ENCODE measurements at places on chromosomes 7 and 10.

DNA sequence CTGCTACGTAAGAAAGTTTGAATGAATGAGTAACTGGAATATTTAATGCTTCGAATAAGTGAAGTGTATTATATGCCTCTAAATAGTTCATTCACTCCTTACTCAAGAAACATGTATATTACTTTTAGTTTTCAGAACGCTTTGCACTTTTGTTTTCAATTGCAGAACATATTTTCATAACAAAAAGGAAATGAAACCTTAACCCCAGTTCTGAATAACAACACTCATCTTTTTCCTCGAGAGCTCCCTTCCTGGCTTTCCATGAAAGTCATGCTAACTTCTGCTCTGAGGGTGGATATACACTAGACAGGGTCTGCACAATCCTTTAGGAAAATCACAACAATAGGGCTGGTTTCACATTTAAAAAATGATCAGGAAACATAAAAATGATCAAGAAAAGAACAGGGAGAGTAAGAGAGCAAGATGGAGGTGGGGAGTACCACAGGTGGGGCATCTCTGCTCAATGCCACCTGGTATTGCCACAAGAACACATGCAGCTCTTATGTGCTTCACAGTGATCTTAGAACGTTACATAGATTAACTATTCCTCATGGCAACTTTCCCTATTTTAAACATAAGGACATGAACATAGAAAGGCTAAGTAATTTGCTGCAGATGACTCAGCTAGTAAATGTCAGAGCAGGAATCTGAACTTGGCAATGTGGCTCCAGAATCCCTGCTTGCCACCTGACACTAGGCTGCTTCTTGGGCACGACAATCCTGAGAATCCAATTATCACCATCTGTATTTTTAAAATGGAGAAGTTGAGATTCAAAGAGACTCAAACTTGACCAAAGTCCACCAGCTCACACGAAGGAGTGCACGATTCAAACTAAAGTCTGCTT is 219.5 kb upstream of the AOAH start:
- no peak for DNase-seq

GRCh38 chr7:24754906-24755506 is 2.3 kb downstream of the GSDME start:
- no peak for DNase-seq

GRCh38 chr10:105207476-105207995 is 566.4 kb downstream of the SORCS3 start:
- no peak for DNase-seq

- DNase-seq = no peak
Observed at GRCh38 chr10:28317760-28318159, 14.9 kb upstream of the MPP7 start.

- no peak for DNase-seq
Observed at GRCh38 chr7:94414481-94414880, 19.8 kb downstream of the COL1A2 start.

DNA sequence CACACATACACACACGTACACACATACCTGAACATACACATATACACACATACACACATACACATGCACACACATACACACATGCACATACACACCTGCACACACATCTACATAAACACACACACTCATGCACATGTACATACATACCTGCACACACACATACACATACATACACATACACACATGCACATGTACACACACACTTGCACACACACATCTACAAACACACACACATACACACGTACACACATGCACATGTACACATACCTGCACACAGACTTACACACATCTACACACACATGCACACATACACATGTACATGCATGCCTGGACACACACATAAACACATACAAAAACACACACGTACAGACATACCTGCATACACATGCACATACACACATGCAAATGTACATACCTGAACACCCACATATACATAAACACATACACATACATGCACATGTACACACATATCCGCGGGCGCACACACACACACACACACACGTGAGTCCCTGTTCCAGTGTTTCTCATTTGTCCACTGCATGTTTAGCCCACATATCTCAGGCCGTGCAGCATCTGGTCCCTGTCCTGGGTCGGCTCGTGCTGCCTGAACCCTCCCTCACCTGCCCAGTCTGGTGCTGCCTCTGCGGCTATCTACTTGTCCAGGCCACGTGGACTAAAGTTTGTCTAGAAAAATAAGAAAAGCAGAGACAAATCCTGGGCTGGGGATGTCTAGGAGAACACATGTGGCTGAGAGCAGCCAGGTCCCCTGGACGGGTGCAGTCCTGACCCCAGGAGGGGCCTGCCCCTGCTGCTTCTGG is 238.7 kb downstream of the TCERG1L start:
- DNase-seq = no peak

DNA sequence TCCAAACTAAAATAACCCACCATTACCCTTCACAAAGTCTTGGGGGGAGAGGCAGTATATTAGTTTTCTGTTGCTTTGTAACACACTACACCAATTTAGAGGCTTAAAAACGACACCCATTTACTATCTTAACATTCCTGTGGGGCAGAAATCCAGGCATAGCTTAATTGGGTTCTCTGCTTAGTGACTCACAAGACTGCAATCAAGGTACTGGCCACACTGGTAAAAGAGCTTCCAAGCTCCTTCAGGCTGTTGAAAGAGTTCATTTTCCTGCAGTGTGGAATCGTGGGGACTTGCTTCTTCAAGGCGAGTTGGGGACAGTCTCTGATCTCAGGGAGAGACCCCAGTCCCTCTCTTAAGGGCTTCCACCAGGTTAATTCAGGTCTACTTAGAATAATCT is 139.1 kb downstream of the XPNPEP1 start:
- no peak for DNase-seq

DNA sequence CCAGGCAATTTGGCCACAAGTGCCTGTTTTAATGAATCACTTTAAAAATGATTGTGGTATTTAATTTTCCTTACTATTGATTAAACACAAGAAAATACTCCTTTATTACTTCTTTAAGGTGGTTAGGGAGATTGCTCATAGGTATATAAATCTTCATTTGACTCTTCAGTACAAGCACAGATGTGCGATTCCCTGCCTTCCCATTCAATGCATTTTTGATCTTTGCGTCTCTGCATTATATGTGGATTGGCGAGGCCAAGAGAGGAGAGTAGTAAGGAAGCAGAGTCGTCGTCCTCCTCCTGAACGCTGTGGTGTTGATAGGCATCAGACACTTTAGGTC is 683.7 kb downstream of the LRMDA start:
- DNase-seq = no peak

DNA sequence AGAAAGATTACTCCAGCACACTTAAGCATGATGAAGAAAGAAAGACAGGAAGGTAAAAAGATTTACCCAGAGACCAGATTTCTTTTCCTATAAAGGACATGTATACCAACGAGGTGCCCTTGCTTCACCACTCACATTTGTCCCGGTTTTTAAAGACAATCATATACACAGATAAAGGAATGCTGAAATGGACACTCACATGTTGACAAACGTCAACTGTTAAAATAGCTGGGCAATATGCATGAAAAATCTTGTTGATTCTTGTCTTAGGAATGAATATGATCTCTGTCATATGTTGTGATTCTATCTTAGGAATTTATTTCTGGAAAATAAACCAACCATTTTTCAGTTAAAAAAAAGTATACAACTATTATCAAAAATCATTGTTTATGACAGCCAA is 158.2 kb downstream of the SRPK2 start:
- DNase-seq = no peak

GRCh38 chr7:86391813-86392212 is 251.9 kb upstream of the GRM3 start:
- no peak for DNase-seq

DNA sequence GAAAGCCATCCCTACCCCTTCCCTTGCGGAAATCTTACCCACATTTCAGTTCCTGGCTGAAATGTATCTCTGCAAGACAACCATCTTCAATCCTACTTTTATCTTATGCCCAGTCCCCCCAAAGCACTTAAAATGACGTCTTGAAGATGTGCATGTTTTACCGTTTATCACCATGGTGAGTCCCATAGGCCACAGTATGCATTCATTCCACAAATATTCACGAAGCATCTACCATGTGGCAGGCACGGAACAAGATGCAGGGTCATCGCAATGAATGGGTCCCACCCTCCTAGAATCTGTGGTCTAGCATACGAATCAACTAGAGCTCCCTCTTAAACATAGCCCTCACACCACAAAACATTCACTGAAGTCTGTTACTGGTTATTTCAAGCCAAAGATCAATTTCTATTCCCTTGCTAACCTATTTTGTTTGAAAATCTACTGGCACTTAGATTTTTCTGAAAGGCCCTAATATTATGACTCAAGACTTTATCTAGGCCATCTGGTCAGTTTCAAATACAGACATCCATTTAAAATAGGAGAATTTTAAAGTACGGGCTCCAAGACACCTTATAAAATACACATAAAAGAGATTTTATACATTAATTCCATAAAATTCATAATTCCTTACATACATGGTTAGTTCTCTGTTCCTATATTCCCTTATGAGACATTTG is 99.4 kb downstream of the PARD3 start:
- no peak for DNase-seq

GRCh38 chr10:73746721-73747120 is 2.5 kb downstream of the SEC24C start:
- no peak for DNase-seq

- DNase-seq = no peak
Observed at GRCh38 chr7:76220185-76221057, 18.7 kb downstream of the SRRM3 start.

DNA sequence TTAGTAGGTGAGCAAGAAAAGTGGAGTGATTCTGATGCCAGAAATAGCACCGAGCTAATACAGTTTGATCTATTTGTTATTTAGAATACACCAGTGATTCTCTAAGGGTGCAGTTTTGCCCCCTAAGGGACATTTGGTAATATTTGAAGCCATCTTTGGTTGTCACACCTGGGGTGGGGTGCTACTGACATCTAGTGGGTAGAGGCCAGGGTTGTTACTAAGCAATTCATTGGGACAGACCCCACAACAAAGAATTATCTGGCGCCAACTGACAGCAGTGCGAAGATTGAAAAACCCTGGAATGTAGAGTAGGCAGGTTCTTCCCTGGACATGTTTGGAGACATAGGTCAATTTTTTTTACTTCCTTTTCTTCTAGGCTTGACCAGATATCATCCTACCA is 14.6 kb downstream of the PALS2 start:
- DNase-seq = peak; percentile 29

- DNase-seq = no peak
Observed at GRCh38 chr10:112223725-112224124, 40.2 kb upstream of the GPAM start.

DNA sequence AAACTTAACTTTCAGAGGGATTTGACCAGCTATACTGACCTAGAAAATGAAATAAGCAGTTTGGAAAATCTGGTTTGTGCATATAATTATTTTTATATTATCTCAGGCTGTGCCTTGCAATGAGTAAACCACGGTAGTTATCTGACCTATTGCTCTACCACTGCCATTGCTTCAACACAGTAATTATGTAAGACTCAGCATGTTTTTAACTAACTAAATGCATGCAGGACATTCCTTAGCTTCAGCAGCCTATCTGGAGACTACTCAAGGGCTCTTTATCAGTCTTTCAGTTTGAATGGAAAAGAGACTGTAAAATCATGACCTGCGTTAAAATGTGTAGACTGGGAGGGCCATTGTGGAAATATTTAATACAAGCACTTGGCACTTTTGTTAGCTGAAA is 22.5 kb downstream of the CHN2 start:
- no peak for DNase-seq

DNA sequence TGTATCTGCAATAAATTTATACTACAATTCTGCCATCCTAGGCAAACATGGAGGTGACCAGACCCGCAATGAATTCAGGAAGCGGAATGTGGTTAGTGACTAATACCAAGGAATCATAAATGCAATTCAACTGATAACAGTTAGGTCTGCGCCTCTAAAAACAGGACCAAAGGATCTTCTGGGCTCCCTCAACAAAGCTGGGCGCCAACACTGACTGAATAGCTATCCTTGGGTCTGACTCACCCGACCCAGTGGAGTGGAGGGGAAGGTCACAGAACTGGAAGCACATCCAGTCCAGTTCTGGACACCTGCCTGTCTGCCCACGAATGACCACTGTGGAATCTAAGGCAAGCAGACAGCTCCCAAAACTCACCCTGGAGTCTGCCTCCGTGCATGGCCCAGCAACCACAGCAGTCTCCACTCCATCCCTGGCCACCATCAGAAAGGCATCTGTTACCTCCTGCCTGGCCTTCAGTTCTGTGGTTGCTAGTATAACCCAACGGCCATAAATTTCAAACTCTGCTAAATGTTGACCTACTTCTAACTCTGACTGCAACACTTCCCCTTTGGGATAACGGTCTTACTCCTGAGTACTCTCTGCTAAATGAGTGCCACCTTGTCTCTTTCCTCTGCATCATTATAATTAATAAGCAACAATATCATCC is 43.0 kb upstream of the DLX6 start:
- DNase-seq = no peak

DNA sequence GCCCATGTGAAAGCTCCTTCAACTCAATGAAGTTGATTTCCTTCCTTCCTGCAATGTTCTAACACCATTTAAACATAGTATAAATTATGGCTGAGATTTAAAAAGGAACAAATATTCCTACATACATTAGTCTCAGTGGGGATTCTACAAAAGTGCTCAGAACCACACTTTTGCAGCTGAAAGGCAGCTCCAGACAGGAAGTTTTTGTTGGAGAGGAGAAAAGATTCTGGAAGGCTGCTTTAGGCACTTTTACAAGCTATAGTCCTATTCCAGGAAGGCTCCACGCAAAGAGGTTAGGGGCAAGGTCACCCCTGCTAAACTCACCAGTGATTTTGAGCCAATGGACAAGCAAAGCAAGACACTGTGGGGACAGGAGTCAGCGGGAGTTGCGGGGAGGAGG is 179.2 kb upstream of the CDCA7L start:
- DNase-seq = no peak

GRCh38 chr10:118264838-118265470 is 77.2 kb downstream of the FAM204A start:
- DNase-seq = no peak

GRCh38 chr7:29332042-29332811 is 137.7 kb downstream of the CHN2 start:
- no peak for DNase-seq

DNA sequence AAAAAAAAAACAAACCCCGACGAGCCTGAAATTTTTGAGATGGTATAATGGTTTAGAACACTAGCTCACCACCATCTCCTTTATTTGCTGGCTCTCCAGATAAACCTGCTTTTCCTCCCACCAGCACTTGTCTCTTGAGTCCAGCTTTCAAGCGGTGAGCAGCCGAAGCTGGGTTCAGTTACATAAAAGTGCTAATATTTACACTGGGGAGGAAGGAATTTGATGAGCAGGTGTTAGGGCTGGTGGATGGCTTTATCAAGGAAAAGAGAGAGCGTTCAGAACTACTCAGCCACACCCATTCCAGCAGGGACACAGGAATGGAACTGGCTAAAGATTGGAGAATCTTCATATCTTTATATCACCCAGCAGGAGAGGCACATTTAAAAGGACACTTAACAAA is 6.6 kb upstream of the CALML3 start:
- DNase-seq = no peak

DNA sequence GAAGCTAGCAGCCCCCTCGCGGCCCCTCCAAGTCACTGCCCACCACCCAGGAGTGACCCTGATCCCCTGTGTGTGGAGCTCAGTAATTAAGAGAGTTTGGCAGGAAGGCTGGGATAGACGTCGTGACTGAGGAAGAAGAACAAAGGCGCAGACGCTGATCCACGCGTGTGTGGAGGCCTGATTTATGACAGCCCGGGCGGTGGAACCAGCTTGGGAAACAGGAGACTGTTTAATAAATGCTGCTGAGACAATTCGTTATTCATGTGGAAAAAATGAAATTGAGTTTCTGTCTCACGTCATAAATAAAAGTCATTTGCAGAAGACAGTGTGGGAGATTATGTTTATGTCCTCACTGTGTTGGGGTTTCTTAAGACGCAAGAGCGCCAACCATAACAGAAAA is 130.8 kb downstream of the ELFN1 start:
- no peak for DNase-seq

Data from activated CD4-positive, alpha-beta T cell treated with anti-CD3 and anti-CD28 coated beads, Interleukin-2, amount 50 U/mL, for 48 hours (primary cell).